Activated naive CD8-positive, alpha-beta T cell treated with anti-CD3 and anti-CD28 coated beads, Interleukin-2, amount 10 ng/mL, durations not matched to agents 7 days and 5 days (primary cell): ENCODE measurements at places on chromosomes 4 and X. TPM values are rescaled to one million over a fixed set of nuclear protein-coding genes. Genes with fewer than 3 reads are reported as not detected.

ETDB gene
- total RNA-seq = not detected

CFP gene
- 14.6 TPM for total RNA-seq

CACNA1F gene
- total RNA-seq = 1.7 TPM

HSFX2 gene
- total RNA-seq = not detected

FMR1NB gene
- not detected for total RNA-seq

SOD3 gene
- total RNA-seq = not detected

GPRIN3 gene
- 25.5 TPM for total RNA-seq

MAGEB17 gene
- not detected for total RNA-seq

DRD5 gene
- total RNA-seq = not detected

CLCN5 gene
- 3.1 TPM for total RNA-seq

DNA sequence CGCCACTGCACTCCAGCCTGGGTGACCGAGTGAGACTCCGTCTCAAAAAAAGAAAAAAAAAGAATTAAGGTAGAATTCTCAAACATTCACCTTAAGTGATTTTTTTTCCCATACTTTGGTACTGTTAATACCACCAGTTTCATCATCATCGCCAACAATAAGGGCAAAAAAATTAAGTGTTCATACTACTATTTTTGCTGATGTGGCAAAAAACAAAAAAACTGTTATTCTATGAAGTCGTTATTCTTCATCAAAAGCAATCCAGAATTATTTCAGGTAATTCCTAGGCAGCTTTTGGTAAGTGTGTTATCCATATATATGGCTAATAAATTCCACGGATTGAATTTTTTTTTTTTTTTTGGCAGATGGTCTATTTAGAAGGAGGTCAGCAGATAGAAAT, 85.7 kb downstream of the KCNIP4 start:
- no peaks in the 10 kb centered on the region for H3K27me3 ChIP-seq
- no peak for DNase-seq
- no peak overlapping the region for H3K4me3 ChIP-seq
- no peaks in the 10 kb centered on the region for H3K4me1 ChIP-seq

GRCh38 chrX:72662020-72662747, 51.9 kb downstream of the PHKA1 start:
- H3K27me3 ChIP-seq = no peaks in the 10 kb centered on the region
- no peak for DNase-seq
- no peak overlapping the region for H3K4me3 ChIP-seq
- H3K36me3 ChIP-seq = no peaks in the 10 kb centered on the region
- peaks cover 12% of the 10 kb centered on the region for H3K4me1 ChIP-seq

DNA sequence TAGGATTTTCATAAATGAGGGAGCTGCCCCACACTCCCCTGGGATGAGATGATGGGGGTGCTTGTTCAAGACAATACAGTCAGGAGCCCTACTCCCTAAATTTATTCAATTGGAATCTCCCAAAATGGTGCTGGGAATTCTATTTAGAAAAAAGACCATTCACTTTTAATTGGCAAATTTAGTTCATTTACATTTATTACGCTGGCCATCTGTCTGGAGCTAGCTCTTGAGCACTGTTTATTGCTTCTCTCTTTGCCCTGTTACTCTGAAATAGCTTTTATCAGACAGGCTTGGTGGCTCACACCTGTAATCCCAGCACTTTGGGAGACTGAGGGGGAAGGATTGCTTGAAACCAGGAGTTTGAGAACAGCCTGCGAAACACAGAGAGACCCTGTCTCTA, 2.0 kb upstream of the ARSD start:
- no peak for DNase-seq
- H3K27ac ChIP-seq = no peak overlapping the region
- no peaks in the 10 kb centered on the region for H3K4me1 ChIP-seq
- no peak overlapping the region for H3K4me3 ChIP-seq
- H3K27me3 ChIP-seq = peaks cover 4% of the 10 kb centered on the region

- DNase-seq = no peak
- H3K36me3 ChIP-seq = no peaks in the 10 kb centered on the region
- no peak overlapping the region for H3K4me3 ChIP-seq
- no peak overlapping the region for H3K27ac ChIP-seq
- no peaks in the 10 kb centered on the region for H3K4me1 ChIP-seq
- peaks cover 7% of the 10 kb centered on the region for H3K27me3 ChIP-seq
These were observed 119.6 kb downstream of the GATB start for GRCh38 chr4:151641167-151641566.

- peaks cover 3% of the 10 kb centered on the region for H3K36me3 ChIP-seq
- no peak for DNase-seq
- H3K27ac ChIP-seq = no peak overlapping the region
- H3K27me3 ChIP-seq = peaks cover 9% of the 10 kb centered on the region
- H3K4me3 ChIP-seq = no peak overlapping the region
These were observed 76.3 kb upstream of the PACRGL start for GRCh38 chr4:20623939-20624338.

- no peak for DNase-seq
- no peak overlapping the region for H3K27ac ChIP-seq
- no peaks in the 10 kb centered on the region for H3K4me1 ChIP-seq
- no peaks in the 10 kb centered on the region for H3K36me3 ChIP-seq
- H3K27me3 ChIP-seq = peaks cover 8% of the 10 kb centered on the region
- H3K4me3 ChIP-seq = no peak overlapping the region
These were observed 139.2 kb downstream of the NWD2 start for GRCh38 chr4:37383579-37384229.

DNA sequence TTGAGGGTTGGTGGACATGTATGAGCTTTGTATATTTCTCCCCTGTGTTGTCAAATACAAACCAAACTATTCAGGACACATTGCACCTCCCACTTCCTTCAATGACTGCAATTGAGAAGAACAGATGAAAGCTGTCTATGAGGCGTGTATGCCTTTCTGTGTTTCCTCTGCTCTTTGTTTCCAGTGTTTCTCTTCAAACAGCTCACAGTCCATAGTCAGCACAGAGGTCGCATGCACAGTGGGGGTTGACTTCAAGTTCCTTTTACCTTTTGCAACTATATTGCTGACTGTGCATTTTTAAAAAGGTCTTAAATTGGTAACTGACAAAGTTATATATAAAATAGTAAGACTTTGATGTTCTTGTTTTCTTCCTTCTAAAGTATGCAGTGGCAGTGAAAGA, 957.8 kb downstream of the C4orf33 start:
- no peak for DNase-seq
- no peaks in the 10 kb centered on the region for H3K36me3 ChIP-seq
- no peaks in the 10 kb centered on the region for H3K27me3 ChIP-seq
- H3K4me3 ChIP-seq = no peak overlapping the region

DNA sequence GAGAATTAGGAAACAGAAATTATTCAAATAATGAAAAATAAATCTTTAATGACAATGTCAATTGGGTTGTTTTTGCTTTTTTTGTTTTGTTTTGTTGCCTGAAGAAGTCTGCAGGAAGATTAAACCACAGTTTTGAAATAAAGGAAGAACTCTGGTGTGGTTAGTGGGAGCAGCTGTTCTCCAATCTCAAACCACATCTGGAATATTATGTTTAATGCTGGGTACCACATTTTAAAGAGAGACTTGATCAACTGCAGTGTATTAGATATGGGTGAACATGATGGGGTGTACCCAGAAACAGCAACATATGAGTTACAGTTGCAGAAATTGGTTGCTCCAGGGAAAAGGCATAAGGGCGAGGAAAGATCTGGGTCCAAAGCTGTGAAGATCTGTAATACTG, 171.2 kb upstream of the RPL34 start:
- H3K36me3 ChIP-seq = no peaks in the 10 kb centered on the region
- no peak for DNase-seq
- H3K4me1 ChIP-seq = peaks cover 6% of the 10 kb centered on the region
- H3K27me3 ChIP-seq = no peaks in the 10 kb centered on the region
- H3K4me3 ChIP-seq = no peak overlapping the region
